ENCODE measurements at places on chromosomes 2 and 18.

- no peak for DNase-seq
These were observed 139.9 kb downstream of the LRRC30 start for GRCh38 chr18:7370802-7371201.

DNA sequence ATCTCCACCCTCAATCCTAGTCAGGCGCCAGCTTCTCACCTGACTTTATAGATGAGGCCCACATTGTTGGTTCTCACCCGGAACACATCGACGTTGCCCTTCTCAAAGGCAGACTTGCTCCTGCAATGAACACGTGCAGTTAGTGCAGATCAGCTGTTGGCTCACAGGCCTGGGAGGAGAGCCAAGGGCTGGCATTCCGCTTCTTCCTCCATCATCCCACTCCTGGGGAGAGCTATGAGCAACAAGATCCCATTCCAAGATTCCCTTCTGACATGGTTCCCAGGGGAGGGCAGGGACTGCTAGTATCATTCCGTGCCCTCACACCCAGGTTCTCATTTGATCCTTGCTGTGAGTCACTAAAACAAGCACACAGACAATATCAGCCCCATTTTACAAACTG is 15.1 kb downstream of the LOXHD1 start:
- peak; percentile 36 for DNase-seq

DNA sequence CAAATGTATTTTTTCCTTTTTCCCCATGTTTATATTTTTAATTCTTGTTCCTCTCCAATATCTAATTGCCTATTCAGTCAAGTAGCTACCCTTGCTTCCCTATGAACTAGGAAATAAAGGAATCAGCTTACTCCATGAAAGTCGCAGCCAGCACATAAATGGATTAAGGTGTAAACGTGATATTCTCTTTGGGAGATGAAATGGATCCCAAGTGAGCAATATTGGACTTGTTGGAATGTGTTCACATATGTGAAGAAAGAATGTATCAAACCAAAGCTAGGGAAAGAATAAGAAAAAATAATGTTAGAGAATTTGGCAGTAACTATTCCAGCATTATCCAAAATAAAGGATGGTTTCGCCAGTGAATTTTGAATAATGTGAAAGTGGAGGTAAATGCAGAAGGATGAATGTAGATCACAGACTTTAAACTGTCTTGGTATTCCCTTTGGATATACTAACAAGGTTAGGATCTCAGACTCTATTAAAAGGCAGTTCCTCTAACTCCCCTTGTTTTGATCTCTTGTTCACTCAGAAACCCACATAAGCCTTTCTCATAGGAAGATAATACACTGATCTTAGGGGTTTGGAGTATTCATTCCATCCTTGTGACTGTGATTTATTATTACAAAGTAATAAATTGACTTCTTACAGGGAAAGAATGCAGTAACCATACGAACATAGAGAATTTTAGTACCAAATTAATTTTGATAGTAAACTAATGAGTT is 208.1 kb downstream of the BABAM2 start:
- DNase-seq = no peak

DNA sequence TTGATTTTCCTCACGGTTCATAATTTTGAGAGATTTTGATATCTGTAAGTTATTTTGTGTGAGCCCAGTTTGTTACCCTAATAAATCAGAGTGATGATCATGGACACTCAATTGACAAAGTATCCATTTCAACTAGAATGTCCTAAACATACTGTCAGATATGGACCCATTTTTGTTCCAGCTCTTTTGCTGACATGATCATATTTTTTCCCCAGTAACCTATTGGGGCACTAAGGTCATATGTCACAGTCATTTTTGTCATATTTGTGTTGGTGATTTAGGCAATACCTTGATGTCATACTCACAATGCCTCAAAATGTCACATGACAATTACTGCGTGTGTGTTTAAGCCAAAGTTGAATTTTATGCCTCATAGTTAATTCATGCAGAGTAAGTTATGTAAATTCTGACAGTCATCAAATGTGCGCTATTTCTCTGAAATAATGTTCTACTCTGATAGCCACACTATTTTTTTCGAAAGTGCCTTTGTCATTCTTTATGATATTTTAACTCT is 218.7 kb downstream of the ARHGAP15 start:
- DNase-seq = no peak

DNA sequence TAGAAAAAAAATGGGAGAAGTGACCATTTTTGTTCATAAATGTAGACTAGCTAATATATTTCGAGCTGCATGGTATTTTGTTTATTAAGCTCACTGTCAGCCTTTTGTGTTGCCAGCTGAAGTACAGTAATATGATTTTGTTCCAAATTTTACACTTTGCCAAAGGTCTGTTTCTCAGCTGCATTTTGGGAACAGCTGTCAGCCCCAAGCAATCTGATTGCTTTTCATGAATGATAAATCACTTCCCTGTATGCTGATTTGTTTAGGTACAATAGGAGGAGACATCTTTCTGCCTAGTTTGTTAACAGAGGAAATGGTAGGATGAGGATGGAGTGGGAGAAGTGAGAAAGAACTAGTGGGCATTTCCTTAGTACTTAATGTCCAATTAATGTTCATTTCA is 79.3 kb downstream of the NABP1 start:
- DNase-seq = no peak

GRCh38 chr18:61949946-61950345 is 57.1 kb upstream of the RNF152 start:
- peak; percentile 38 for DNase-seq

DNA sequence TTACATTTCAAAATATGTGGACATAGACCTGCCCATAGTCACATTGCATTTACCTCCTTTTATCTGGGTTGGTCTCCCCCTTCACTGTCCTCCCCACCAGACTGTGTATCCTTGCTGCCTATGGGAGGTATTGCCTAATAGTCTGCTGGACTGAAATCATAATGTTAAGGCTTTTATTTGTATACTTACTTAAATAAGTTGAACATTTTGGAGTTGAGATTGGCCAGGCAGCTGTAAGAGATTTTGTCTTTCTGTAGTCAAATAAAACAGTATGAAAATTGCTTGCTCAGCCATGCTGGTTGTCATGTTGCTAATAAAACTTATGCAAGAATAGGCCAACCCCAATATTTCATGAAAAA is 280.9 kb downstream of the PTPRM start:
- no peak for DNase-seq

DNA sequence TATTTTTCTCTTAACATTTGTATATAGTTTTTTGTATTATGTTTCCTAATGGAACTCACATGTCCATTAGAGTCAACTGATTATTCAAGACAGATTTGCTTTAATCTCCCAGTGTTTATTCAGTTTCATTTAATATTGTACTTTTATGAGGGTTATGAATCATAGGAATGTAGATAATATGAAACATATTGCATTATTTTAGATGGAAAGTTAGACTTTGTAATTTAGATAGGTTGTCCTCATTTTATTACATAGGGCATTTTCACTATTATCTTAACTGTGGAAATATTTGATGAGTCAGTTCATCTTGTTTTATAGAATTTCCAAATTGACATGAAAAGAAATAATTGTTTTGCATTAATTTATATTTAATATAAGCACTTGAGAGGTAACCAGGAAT is 240.8 kb downstream of the PLCL1 start:
- peak; percentile 21 for DNase-seq

DNA sequence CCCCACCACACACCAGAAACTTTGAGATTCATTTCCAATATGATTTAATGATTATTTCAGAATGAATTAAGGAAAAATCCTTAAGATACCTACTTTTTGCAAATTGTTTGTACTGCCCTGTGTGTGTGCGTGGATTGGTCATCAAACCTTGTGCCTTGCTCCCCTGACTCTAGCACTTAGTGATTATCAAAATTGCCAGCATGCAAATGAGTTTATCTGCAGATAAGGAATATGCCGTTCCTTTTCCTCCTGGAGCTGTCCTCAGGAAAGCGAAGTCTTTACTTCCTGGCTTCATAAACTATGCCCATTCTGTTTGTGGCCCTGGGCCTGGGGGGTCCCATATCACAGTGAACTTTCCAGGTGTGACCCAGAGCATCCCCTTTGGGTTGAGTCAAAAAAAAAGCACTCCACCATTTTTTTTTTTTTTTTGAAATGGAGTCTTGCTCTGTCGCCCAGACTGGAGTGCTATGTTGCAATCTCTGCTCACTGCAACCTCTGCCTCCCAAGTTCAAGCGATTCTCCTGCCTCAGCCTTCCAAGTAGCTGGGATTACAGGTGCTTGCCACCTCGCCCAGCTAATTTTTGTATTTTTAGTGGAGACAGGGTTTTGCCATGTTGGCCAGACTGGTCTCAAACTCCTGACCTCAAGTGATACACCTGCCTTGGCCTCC is 11.4 kb downstream of the CHMP1B start:
- no peak for DNase-seq

DNA sequence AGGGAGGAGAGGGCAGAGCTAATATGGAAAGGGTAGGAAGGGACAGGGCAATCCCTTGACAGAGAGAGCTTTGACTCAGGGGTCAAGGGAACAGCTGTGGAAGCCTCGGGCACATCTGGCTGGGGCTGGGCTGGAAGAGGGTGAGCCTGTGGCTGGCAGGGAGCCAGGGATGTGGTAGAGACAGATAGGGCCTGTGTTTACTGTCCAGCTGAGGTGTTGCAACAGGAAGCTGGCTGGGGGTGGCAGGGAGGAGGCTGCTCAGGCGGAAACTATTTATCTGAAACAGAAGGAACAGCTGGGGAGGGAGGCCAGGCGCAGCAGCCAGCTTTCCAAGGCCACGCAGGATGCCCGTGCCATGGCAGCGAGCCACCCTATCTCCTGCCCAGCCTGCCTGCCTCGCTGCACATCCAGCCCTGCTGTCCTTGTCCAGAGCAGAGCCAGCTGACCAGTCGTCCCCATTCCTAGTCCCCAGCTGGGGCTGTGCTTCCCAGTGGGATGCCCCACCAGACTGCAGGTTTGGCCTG is 264.7 kb downstream of the CYP26B1 start:
- peak; percentile 74 for DNase-seq

DNA sequence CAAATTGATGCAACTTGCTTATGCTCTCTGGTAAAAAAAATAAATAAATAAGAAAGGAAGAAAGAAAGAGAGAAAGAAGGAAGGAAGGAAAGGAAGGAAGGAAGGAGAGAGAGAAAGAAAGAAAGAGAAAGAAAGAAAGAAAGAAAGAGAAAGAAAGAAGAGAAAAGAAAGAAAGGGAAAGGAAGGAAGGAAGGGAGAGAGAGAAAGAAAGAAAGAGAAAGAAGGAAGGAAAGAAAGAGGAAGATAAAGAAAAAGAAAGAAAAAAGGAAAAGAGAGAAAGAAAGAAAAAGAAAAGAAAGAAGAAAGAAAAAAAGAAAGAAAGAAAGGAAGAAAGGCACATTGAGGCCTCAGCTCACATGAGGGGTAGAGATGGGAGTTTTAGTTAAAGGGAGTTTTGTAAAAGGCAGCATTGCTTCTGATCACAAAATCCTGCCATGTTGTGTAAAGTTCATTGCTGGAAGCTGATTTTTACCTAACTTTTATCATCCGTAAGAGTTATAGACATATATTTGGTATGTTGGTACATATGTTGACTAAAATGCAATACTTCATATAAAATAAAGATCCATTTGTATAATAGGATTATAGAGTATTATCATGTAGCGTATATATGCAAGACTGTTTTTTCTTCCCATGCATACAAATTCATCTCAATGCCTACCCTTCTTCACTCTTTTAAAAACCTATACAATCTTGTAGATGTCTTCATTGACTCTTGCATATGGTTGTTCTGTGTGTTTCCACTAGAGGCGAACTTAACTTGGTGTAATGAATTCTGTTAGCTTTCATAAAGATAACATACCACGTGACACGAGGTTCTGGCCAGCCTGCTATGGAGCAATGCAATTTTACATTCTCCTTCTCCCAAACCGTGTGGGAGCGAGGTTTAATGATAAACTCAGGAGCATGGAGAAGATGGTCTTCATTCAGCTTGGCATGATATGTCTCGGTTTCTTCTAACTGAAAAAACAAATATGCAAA is 32.8 kb downstream of the MYOM1 start:
- peak; percentile 11 for DNase-seq

GRCh38 chr2:234308813-234309195 is 188.1 kb downstream of the ARL4C start:
- DNase-seq = peak; percentile 64

DNA sequence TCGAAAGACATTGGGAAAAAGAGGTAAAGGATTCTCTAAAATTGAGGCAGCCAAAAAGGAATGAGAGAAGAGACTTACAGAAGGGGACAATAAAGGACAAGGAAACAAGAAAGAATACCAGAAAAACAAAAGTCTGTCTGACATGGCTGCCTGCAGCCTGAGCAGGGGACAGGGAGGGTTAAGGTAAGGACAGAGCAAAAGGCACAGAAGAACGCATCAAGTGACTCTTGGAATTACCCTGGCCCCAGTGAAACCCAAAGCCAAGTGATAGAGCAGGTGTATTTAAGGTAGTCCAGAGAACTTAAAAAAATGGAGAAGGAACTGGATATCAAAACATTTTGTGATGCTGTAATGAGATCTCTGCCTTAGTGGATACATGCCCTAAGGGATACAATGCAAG is 47.1 kb upstream of the XIRP2 start:
- no peak for DNase-seq

DNA sequence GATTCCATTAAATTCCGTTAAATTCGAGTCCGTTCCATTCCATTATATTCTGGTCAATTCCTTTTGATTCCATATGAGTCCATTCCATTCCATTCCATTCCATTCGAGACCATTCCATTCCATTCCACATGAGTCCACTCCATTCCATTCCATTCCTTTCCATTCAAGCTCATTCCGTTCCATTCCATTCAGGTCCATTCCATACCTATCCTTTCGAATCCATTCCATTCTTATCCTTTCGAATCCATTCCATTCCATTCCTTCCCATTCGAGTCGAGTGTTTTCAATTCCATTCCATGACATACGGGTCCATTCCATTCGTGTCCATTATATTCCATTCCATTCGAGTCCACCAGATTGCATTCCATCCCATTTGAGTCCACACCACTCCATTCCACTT is 1127.4 kb downstream of the RPIA start:
- no peak for DNase-seq

DNA sequence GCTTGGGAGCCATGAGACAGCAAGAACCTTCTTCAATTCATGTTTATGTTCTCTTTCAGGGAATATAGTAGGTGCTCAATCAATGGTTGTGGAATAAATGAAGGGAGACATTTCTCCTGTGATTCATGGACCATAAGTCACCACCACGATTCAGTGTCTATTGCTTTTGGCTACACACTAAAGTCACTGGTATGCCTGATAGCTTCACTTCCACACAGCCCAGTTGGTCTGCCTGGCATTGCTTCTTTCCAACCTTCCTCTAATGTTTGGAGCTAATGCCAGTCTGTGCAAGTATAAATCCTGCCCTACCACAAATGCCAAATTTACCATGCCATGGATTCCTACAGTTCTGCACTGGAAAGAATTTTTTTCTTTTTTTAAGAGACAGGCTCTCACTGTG is 1.3 kb upstream of the CXCR1 start:
- no peak for DNase-seq

DNA sequence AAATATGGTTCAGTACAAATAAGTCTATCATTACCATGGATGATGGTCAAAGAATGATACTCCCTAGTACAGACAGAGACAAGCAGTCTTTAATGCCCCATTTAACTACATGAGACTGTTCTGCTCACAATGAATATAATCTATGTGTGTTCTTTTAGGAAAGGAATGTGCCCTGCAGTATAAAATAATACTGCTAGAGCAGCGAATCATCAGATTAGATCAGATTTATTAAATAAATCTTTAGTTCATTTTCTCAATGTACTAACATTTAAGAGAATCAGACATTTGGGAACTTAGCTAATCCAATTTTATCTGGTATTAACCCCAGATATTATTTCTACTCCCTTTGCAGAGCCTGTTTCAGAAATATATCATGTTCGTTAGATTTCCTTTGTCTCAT is 272.0 kb upstream of the GCFC2 start:
- no peak for DNase-seq

- no peak for DNase-seq
These were observed 12.4 kb upstream of the RAPGEF4 start for GRCh38 chr2:172723286-172723685.

Data from fibroblast of skin of scalp (primary cell).